Naive thymus-derived CD4-positive, alpha-beta T cell (primary cell): ENCODE measurements at places on chromosomes 5 and 9.
A peak's percentile ranks its signal among the peaks of the same experiment; 100 is the strongest.

- DNase-seq = no peak
Measured at GRCh38 chr9:34577400-34578240, 11.9 kb downstream of the CNTFR start.

DNA sequence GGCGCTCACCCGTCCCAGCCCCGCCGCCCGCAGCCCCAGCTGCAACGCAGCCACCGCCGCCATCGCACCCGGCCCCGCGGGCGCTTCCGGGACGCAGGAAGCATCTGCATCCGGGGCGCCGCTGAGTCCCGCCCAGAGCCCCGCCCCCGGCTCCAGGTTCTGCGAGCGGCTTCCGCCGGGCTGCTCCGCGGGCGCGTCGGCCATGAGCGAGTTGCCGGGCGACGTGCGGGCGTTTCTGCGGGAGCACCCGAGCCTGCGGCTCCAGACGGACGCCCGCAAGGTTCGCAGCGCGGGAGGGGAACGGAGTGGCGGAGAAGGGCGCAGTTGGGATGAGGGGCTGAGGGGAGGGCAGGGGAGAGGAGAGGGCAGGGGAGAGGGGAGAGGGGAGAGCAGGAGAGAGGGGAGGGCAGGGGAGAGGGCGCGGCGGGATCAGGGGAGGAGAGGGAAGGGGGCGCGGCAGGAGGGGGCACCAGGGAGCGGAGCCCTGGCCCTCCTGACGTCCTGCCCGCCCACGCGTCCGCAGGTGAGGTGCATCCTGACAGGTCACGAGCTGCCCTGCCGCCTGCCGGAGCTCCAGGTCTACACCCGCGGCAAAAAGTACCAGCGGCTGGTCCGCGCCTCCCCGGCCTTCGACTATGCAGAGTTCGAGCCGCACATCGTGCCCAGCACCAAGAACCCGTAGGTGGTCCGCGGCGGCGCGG lies at the start of the genes SURF1 and SURF2:
Gene SURF1, minus strand, starts transcription at position 97 of the 701 bp plus-strand sequence. Its CDS starts 34 bp downstream, at position 63.
Gene SURF2, plus strand, starts transcription at position 160 of the 701 bp plus-strand sequence. Its CDS starts 43 bp downstream, at position 203.
- DNase-seq = peak; percentile 89

GRCh38 chr9:105275111-105275510 lies 30.7 kb downstream of the SLC44A1 start:
- DNase-seq = no peak

DNA sequence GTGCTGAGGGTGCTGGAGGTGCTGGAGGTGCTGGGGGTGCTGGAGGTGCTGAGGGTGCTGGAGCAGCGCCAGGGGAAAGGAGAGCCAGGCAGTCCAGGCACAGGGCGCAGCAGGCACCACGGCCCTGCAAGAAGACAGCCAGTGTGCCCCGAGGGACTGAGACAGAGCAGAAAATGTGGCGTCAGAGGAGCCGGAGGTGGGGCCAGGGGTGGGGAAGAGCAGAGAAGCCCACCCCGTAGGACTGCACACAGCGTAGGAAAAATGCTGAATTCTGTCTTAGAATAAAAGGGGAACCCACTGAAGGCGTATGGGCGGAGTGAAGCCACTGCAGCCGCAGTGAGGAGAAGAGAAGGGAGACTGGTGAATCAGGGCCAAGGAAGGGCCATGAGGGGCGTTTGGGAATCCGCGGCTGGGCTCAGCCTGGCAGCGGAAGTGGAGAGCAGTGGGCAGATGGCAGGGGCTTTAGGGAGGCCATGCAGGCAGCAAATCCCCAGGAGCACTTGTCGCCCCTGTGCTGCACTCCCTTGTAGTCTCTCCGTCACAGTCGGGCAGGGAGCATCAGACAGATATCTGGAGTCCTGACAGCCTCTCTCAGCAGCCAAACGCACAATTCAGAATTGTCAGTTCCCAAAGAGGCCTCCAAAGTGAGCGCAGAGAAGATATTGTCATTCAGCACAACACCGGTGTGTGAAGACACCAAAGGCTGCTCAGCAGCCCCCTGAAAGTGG lies 35.9 kb upstream of the LECT2 start:
- DNase-seq = no peak

DNA sequence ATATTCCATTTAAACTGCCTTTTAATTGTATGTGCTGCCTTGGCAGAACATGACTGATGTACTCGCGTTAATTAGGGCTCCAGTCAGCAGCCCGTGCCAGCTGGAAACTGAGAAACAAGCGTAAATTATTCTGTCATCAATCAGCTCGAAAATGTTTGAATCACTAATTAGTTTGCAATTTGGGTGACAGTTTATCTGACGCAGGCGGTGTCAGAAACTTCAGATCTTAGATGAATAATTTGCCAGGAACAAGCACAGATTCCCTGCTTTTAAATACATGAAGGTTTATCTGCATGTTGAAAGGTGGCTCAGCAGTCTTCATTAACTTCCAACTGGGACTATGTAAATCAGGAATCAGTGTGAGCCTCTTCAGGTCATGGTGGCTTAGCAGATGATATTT lies 176.0 kb upstream of the TLE4 start:
- no peak for DNase-seq

DNA sequence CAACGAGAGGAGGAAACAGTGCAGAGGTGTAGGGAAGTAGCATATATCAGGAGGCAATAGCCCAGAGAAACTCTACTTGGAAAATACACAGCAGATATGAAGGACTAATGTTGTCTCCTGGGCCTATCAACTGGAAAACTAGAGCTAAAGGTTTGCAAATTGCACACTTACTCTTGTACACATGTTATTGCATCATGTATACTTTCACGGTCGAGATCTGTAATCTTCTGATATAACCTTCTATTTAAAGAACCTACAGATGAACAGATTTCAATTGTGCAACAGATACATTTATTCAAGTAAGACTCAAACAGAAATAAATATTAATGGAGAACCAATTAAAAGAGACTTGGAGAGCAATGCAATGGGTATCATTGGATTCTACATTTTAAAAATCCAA lies 256.3 kb upstream of the TMEM161B start:
- DNase-seq = no peak

GRCh38 chr5:68114378-68115040 lies 101.0 kb upstream of the PIK3R1 start:
- DNase-seq = no peak

DNA sequence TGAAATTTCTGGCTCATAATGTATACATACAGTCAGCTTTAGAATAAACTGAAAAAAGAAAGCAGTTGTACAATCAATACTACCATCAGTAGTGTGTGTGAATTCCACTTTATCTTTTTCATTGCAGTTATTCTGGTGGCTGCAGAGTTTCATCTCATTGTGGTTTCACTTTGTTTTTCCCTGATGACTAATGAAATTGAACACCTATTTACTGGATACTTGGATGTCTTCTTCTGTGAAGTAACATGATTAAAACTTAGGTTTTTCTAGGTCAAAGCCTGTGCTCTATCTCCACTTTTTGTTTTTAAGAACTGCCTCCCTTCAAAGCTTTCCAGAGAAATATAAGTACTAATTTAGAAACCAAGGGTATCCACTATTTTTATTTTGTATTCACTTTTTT lies 174.3 kb downstream of the TRPM3 start:
- DNase-seq = no peak

DNA sequence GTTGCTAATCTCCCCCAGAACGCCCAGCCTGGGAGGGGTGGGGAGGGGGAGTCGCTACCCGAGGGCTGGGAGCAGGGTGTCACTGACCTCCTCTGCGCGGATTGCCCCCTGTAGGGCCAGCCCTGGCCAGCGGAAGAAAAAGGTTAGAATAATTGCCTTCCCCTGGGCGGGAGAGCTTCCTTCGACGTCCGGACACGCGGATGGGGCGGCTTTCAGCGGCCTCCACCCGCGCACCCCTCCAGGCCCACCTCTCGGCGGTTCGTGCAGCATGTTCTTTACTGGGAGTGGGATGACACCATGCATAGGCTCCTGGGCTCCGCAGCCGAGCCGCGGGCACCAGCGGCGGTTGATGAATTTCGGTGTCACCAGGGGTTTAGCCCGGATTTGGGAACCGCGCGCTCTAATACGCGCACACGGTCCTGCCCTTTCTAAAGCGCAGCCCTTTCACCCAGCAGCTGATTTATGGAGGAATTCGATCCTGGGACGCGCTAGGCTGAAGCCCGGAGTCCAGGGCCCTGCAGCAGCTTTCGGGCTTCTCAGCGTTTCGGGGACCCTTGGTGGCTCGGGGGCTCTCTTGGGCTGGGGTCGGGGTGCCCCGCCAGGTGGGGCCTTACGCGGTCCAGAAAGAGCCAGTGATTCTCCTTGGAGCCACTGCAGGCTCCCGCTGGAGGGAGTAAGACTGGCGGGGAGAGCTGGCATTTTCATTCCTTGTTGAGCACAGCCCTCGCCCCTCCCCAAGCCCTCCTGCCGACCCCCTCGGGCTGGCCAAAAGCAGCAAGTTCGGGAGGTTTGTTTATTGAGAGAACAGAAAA lies 10.1 kb downstream of the LMX1B start:
- no peak for DNase-seq

- DNase-seq = no peak
Measured at GRCh38 chr5:134138416-134139376, 24.2 kb downstream of the TCF7 start.

DNA sequence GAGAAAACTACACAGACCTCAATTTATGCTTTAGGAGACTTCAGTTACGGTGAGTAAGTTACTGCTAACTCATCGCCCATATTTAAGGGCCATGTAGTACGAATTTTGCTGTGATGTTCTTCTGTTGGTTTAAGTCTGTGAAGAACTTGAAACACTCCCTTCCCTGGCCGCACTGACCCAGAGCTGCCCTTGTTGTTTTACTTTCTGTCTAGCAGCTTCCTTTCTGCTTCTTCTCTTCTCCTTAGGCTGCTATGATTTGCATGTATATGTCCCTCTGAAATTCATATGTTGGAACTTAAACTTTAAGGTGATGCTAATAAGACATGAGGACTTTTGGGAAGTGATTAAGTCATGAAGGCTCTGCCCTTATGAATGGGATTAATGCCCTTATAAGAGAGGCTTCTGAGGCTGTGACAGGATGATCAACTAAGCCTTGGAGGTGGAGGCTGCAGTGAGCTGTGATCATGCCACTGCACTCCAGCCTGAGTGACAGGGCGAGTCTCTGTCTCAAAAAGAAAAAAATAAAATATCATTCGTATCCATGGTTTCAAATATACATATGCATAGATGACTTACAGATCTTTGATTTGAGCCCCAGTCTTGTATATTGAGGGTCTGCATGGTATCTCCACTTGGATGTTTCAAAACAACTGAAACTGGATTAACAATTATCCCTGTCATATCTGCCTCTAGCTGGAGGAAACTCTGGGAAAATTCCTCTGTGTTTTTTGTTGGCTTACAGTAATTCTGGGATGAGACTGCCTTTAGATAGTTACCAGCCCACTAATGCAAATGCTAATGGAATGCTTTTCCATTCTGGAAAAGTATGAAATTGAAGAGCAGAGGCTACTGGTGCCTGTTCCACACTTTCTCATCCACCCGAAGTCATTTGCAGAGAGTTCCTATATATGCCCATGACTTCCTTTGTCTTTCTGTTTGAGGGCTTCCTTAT lies 263.4 kb upstream of the ACTBL2 start:
- no peak for DNase-seq

- DNase-seq = no peak
Measured at GRCh38 chr5:102375876-102376275, 79.8 kb upstream of the SLCO4C1 start.

DNA sequence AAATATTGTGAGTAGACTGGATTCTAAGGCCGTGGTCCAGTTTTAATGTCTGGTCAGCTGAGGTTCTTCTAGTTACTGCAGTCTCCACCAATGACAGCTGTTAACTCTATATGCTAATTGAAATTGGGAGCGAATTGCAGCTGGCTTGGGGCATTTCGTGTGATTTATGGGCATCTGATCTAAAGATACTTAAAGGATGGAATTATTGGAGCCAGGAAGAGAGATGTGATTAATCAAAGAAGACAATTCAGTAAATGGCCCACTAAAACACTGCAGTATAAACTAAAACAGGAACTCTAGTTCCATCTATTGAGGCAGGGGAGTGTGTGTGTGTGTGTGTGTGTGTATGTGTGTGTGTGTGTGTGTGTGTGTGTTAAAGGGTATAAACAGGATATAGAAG lies 157.5 kb upstream of the IQGAP2 start:
- no peak for DNase-seq

GRCh38 chr9:83475741-83476140 lies 62.5 kb downstream of the FRMD3 start:
- DNase-seq = no peak

GRCh38 chr5:180558232-180558631 lies 33.1 kb downstream of the SCGB3A1 start:
- no peak for DNase-seq

DNA sequence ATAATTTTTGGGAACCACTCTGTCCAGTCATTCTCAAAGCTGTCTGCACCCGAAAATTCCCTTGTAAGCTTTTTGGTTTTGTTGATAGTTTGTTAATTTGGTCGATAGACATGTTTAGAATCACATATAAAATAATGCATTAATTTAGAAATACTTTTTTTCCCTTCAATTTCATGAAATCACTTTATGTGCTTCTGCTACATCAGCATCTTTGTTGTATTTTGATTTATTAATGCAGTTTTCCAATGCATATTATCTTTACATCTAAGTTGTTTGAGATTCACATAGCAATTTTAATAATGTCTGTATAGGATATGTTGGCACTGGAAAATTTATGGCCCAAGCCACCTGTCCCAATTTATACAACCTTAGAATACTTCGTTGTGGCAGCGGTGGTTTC lies 60.6 kb upstream of the SV2C start:
- DNase-seq = no peak

DNA sequence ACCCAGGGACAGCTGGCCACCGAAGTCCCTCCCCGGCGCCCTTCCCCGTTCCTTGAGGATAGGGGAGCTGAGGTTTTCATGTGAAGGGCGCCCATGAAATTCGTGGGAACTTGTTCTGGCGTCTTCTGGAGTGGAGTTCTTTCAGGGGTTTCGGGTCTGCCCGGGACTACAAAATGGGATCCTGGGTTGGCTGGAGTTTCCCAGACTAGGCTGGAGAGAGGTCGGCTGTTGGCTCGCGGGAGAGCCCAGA lies 3.6 kb upstream of the RGMB start:
- peak; percentile 4 for DNase-seq

DNA sequence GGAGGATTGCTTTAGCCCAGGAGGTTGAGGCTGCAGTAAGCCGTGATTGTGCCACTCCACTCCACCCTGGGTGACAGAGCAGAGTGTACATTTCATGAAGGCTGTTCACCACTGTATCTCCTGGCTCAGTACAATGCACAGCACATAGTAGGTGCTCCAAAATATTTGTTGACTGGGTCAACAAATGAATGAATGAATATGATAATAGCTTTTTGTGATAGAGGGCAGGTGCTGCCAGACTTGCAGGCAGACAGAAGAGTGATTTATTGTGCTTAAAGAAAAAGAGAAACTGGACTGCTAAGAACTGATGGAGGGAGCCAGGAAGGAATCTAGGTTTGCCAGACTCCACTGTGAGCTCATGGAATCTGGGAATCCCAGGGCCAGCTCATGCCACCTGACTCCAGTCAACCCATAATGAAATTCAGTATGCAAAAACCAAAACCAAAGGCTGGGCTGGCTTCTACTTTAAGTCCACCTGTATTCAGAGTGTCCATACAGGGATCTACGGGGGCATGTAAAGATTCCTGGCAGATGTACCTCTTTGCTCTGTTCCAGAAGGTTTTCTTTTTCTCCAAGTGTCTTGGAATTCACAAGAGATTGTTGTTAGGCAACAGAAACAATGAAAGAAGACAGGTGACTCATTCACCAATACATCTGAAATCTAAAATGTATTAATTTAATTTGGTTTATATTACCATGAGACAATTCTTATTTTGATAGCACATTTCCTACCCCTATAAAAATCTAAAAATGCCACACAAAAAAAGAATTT lies 15.5 kb upstream of the CTNNA1 start:
- DNase-seq = no peak
